ENCODE measurements at places on chromosomes 2 and 18.

DNA sequence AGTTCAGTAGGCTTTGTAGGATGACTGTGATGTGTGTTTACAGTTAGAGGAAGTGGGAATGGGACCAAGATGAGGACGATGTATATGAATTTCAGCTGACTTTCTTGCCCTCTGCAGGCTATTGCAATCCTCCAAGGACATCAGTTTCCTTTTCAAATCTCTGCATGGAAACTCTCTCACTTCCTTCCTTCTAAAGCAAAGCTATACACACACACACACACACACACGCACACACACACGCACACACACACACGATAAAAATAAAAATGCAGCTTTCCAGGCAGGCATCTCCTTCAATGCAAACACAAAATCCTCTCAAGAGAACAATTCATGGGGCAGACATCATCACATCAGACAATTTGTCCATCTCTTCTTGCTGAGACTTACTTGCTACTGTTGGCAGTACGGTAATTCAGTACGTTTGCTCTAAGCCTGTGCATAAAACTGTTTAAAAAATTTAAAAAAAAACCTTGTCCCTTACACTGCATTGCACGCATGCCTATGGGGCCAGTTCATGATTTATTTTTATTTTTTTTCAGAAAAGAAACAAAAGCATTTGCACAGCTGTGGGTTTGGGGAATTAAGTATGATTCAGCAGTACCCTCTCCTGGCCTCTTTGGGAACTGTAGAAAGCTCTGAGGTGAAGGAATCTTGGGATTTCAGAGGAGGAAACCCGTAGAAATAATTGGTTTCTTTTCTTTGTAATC is 27.1 kb upstream of the ICOS start:
- peak; percentile 29 for DNase-seq

GRCh38 chr2:195279840-195280427 is 377.1 kb upstream of the SLC39A10 start:
- DNase-seq = no peak

- DNase-seq = no peak
These were observed 2.7 kb upstream of the GKN1 start for GRCh38 chr2:68971591-68972231.

- DNase-seq = no peak
These were observed 28.0 kb downstream of the LHCGR start for GRCh38 chr2:48727560-48727959.

GRCh38 chr18:39698436-39698835 is 2132.8 kb upstream of the CELF4 start:
- no peak for DNase-seq

DNA sequence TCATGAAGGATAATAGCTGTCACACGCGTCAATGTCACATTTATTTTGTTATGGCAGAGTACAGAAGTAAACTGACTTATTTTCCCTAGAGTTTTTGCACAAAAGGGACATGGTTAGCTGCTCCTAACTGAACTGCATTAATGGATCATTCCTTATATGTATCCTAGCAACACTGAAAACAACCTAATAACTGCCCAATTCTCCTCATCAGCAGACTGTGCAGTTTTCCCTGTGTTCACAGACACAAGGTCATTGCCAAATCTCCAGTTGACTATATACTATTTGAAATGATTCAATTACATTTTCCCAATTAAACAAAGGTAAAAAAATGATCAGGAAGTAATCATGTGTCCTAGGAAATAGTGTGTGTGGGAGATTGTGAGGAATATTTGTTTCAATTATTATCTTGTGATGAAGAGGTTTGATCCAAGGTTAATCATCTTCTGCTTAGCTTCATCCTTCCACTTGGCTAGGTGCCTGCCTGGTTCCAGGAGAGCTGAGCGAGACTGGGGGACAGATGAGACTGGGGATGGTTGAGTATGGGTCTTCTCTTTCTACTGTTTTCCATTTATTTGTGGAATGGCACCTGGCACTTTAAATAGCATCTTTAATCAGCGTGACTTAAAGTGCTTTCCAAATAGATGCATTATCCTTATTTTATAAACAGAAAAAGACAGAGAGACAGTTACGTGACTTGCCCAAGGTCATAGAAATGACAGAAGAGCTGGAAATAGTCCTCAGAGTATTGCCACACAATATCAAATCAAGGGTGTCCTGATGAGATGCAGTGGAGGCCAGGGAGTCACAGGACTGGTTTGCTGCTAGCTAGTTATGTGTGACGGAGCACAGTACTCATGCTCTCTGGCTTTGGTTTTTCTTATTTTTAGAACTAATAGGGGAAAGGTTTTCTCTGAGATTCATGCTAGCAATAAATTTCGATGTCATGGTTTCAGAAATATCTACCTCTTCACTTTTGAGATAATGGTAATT is 335.6 kb downstream of the PIK3C3 start:
- no peak for DNase-seq

GRCh38 chr2:200483729-200484198 is 26.1 kb downstream of the KCTD18 start:
- no peak for DNase-seq

Measured in CD4-positive, alpha-beta T cell treated with Interleukin-6 at 100 ng/mL for 8 hours (primary cell).